Stimulated activated naive CD8-positive, alpha-beta T cell treated with anti-CD3 and anti-CD28 coated beads, Interleukin-15, Interleukin-2, amounts not matched to agents 100 U/mL and 50 U/mL, for 24 hours (primary cell): ENCODE measurements at places on chromosomes 13 and 19.

- no peak for DNase-seq
These were observed 1516.2 kb upstream of the PCDH20 start for GRCh38 chr13:62931853-62932252.

DNA sequence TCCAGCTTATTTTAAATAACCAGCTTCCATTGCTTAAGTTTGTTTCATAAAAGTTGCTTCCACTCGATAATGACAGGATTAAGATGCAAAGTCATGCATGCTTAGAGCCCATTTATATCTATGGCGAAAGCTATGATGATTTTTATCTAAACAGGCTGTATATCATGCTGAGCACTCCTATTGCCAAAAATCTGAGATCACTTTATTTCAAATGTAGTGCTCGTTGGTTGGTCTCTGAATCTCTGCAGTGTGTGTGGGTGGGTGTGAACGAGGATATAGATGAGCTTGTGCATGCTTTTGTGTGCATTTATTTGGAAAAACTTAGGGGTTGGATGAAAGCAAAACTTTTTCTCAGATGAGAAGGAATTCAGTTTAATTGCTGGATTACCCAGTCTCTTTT is 27.0 kb upstream of the ARGLU1 start:
- DNase-seq, result no peak

GRCh38 chr19:19858751-19859150 is 6.9 kb upstream of the ZNF253 start:
- DNase-seq, result no peak

GRCh38 chr19:993361-993830 is 6.8 kb upstream of the GRIN3B start:
- DNase-seq, result no peak

DNA sequence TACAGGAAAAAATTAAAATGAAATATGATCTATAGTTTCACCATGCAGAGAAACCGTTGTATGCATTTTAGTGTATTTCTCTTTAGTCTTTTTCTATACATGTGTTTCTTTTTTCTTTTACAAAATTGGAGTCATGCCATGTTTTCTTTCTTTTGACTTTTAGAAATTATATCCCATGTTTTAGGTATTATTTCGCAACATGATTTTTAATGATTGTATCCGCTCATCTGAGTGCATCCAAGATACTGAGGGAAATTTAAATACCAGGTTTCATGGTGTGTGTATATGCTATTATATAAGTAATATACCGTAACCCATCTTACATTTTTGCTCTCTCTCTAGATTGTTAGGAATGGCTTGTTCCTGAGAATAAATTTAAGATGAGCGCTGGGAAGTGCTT is 82.3 kb downstream of the GPR12 start:
- no peak for DNase-seq

GRCh38 chr19:40716031-40716481 is 630 bp downstream of the COQ8B start:
- peak; percentile 80 for DNase-seq

- no peak for DNase-seq
These were observed 15.6 kb downstream of the KCTD4 start for GRCh38 chr13:45185286-45185685.

DNA sequence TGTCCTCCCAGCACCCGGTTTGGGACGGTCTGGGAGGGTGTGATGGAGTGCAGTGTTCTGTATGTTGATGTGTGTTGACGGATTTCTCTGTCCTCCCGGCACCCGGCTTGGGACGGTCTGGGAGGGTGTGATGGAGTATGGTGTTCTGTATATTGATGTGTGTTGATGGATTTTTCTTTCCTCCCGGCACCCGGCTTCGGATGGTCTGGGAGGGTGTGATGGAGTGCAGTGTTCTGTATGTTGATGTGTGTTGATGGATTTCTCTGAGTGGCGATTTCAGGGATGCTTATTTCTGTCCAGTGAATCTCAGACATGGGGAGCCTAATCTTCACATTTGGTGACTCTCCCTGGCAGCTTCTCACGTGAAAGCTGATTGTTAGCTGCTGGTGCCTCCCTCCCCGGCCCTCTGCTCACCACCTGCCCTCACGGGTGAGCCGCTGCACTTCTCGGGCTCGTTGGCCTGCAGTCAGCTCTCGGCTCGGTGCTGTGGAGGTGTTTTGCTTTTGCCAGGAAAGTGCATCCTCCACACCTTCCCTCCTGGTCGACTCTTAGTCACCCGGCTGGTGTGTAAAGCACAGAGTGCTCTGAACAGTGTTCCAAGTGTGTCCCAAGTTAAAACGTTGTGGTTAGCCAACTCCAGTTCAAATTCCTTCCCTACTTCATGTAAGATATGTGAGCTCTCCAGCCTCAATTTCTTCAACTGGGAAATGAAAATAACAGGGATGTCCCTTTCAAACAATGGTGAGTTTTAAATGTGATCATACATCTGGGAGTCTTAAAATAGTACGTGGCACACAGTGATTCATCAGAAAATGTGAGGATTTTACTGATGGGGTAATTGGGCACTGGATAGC is 54.6 kb downstream of the ATP11A start:
- DNase-seq, result no peak

GRCh38 chr13:102195566-102196462 is 206.0 kb downstream of the FGF14 start:
- DNase-seq, result no peak

GRCh38 chr19:33054623-33055022 is 10.1 kb downstream of the RHPN2 start:
- no peak for DNase-seq

DNA sequence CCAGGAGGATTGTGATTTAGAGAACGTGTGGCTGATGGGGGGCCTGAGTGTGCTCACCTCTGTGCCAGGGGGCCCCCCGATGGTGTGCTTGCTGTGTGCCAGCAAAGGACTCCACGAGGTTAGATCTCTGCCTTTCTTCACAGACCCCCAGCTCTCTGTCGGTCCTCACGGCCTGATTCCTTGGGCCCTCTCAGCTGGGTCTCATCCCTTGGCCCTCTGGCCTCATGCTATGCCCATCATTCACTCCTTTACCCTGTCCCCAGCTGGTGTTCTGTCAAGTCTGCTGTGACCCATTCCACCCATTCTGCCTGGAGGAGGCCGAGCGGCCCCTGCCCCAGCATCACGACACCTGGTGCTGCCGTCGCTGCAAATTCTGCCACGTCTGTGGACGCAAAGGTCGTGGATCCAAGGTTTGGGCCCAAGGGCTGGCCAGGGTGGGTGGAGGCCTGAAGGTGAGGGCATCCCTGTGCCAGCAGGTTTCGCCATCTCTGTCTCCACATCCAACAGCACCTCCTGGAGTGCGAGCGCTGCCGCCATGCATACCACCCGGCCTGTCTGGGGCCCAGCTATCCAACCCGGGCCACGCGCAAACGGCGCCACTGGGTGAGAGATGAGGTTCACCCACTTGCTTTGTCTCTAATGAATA is 7.5 kb downstream of the KMT2B start:
- DNase-seq, result no peak

- DNase-seq, result no peak
These were observed 9.6 kb downstream of the HSPBP1 start for GRCh38 chr19:55270172-55270942.

- no peak for DNase-seq
These were observed 274.9 kb downstream of the KCNRG start for GRCh38 chr13:50290186-50290585.
